Amniotic epithelial cell (primary cell): ENCODE measurements at places on chromosomes 5 and 9.

- DNase-seq = peak; percentile 53
Measured at GRCh38 chr9:110828264-110828663, 159.7 kb downstream of the MUSK start.

- no peak for DNase-seq
Measured at GRCh38 chr5:160956051-160956450, 104.0 kb upstream of the ATP10B start.

DNA sequence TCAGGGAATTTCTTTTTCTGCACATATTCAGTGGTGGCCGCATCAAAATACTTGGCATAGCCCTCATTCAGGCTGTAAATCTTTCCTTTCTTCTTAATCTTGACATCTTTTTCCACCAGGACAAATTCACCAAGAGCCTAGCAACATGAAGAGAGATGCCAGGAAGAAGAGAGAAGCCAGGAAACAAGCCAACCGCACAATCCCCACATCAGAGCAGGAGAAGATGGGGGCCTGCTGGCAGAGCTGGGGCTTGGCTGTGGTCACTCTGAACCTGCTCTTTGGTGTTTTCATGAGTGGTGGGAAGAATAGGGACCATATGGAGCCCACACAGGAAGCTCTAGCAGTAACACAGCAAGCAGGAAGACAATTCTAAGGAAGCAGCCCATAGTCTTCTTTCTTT, 12.4 kb downstream of the PCAT7 start:
- no peak for DNase-seq

GRCh38 chr5:119706049-119706448, 76.7 kb downstream of the FAM170A start:
- DNase-seq = no peak

- DNase-seq = no peak
Measured at GRCh38 chr5:5066276-5067186, 73.6 kb upstream of the ADAMTS16 start.

- no peak for DNase-seq
Measured at GRCh38 chr5:102418531-102418930, 80.3 kb downstream of the SLCO6A1 start.

DNA sequence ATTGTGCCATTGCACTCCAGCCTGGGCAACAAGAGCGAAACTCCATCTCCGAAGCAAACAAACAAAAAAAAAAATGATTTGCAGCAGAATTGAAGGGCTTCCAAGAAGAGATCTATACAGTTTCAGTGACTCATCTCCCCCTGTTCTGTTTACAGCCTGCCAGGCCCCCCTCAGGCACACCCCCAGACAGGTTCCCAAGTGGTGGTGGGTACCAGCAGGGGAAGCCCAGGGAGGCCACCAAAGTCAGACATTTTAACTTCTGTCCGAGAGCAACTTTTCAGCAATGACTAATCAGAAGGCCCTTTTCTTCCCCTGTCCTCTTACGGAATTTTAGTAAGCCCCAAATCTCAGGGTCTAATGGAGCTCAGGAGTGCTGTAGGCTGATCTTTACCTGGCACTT, 98.7 kb downstream of the PAX5 start:
- DNase-seq = no peak

DNA sequence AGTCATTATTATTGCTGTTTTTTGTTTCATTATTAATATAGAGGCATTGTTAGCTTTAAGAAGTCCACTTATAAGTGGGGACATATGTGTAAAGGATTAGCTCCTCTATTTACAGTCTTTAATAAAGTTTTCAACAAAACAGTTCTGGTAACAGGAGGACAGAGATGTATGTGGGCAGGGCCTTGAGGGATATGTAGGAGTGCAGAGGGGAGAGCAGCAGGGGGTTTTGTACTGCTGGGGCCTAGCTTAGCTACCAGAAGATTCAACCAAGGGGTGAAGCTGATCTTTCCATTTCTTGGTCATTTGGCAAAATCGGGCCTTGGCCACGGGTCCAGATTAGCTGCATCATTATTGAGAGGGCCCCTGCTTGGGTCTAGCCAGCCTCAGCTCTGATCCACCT, 89.9 kb downstream of the PPARGC1B start:
- DNase-seq = no peak

GRCh38 chr5:45750574-45750973, 54.4 kb upstream of the HCN1 start:
- DNase-seq = no peak

- peak; percentile 19 for DNase-seq
Measured at GRCh38 chr9:125190361-125190801, 778 bp upstream of the PPP6C start.

DNA sequence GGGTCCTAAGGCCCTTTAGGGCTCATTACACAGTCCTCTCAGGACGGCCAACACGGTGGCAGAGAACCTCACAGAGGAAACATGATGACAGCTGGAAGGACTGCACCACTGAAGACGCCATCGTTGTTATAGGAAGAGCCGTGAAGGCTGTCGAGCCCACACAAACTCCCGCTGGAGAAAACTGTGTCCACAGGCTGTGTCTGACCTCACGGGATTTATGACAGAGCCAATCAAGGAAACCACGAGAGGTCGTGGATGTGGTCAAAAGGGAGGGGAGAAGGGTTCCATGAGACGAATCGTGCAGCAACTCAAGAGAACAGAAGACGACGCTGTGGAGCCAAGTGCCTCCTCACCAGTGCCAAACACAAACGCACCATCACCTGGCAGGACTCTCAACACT, 12.2 kb downstream of the QSOX2 start:
- DNase-seq = no peak

GRCh38 chr9:81559197-81559596, 130.2 kb downstream of the TLE1 start:
- no peak for DNase-seq

- no peak for DNase-seq
Measured at GRCh38 chr5:4044881-4045280, 449.2 kb downstream of the IRX1 start.

DNA sequence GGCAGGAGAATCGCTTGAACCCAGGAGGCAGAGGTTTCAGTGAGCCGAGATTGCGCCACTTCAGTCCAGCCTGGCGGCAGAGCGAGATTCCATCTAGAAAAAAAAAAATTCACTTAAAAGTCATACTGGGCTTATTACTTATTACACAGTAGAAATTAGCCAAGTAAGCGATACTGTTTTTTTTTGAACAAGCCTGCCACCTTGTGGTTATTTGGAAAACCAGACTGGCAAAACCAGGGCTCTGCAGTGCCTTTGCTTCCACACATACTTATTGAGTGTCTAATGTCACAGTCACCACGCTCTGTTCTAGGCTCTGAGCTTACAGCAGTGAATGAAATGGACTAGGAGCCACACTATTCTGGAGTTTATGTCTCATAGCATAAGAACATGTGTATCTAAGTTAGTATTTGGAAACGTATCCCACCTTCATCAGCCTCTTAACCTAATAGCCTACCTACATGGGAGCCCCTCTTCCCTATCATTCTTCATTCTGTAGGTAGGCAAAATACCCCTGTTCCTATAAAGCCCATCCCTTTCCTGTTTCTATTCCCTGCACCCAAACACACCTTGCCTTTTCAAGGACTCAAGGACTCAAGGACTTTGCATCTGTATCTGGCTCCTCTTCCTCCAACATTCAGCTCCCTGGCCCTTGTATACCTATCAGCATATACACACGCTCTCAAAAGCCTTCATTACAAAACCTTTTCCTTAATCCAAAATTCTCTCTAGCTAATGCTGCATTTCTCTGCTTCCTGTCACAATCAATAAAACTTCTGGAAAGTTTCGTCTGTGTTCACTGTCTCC, 13.9 kb upstream of the BASP1 start:
- DNase-seq = peak; percentile 82

- DNase-seq = peak; percentile 52
Measured at GRCh38 chr5:32589942-32590869, 4.8 kb downstream of the SUB1 start.

DNA sequence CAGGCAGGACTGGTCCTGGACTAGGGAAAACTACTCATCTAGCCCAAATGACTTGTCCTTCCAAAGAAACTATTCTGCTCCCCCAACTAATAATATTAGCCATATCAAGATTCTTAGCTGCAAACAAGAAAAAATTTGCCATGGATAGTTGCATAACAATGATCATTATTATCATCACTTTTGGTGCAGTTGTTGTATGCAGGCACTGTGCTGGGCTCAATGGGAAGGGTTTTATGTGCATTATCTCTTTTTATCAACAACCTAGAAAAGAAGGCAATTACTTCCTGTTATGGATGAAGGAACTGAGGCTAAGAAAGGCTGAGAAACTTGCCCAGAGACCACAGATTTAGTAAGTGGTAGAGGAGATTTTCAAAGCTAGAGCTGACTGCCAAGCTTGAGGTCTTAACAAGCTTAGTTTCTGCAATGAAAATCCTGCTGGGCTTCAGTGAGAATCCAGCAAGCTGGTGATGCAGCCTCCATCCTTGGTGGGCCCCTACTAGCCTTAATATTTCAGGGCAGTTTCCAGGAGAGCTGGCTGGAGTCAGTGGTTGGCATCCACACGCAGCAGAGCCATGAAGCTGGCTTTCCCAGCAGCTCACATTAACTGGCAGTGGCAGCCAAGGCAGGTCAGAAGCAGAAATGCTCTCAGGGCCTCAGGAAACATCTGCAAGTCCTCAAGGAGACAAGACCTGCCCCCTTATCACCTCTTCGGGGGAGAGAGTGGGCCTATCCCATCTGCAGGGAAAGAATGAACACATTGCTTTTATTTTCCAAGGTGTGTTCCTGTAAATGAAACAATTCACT, 20.5 kb upstream of the MEGF9 start:
- no peak for DNase-seq

- no peak for DNase-seq
Measured at GRCh38 chr9:125820100-125820804, 73.1 kb downstream of the PBX3 start.

DNA sequence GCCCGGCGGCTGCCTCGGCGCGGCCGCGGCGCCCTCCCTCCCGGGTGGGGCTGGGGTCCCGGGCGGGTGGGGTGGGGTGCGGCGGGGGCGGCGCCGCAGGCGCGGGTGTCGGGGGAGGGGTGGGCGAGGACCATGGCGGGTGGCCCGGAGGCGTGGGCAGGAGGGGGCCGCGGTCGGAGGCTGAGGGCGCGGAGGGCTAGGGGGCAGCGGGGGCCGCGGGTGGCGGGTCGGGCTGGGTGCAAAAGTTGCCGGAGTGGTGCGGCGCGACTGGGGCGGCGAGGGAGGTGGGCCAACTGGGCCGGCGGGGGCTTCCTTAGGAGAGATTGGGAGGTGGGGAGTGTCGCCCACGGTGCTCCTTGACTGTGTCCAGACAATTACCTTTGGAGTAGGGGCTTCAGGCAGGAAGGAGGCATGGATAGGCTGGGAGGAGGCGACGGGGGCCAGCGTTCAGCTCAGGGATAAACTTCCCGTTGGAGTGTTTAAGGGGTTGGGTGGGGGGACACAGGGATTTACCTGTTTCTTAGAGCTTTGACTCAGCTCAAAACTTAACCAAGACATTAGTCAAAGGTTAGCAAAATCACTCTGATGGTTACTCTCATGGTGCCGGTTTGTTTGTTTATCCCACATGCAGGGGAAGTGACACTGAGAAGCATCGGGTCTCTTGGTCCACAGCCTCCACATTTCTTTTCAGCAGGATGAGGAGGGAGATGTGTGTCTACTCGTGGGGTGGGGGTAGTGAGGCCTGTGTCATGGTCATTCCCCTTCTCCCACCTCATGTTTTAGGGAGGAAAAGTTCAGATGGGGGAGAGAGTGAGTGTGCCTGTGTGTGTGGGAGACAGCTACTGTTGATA, 859 bp downstream of the CSNK1G3 start:
- peak; percentile 64 for DNase-seq

DNA sequence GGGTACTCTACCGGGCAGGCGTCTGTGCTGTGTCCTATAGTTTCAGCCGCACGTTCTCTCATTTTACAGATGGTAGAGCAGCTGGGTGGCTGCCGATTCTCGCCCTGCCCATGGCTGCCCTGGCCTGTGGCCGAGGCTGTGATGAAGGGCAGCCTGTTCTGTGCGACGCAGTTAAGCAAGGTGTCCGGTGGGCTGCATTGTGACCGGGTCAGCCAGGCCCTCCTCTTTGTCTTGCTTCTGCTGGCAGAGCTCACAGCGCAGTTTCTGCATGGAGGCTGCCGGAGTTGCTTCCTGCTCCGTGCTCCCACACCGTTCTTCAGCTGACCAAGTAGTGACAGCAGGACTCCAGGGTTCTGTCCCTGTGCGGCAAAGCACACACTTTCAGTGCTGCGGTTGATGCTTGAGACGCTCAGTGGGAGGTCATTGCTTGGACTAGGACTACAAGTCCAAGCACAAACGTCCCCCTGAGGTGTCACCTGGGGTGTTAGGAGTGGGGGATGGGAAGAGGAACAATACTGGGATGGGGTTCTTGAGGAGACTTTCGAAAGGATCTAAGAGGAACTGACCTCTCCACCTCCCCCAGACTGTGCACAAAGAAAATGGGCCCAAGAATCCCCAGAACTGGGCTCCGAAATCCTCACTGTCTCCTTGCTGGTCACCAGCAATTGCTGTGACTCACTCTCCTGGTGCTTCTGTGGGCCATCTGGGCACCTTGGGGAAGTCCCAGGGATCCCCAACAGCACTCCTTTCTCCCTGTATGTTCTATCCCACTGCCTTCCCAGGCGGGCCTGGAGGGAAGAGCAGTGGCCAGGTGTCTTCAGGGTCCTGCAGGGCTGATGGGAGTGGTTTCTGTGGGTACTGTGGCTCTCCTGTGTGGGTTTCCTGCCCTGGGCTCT, 58.2 kb downstream of the GADD45G start:
- no peak for DNase-seq

GRCh38 chr9:123812984-123813383, 116.9 kb downstream of the DENND1A start:
- no peak for DNase-seq

DNA sequence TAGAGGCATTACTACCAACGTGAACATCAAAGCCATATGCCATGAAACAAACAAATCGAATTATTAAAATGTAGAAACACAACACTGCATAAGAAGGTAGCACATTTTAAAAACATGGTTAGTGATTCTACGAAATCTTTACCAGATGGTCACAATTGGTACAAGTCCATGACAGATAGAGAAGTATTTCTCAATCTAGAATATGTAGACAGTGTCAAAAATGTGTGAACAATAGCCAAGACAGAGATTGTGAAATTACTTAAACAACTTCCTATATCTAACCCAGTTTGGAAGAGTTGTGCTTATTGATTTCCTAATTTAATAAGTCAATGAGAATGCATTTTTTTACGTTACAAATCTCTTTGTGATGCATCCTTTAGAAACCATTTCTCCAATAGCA, 1121.6 kb downstream of the MAT2B start:
- no peak for DNase-seq

DNA sequence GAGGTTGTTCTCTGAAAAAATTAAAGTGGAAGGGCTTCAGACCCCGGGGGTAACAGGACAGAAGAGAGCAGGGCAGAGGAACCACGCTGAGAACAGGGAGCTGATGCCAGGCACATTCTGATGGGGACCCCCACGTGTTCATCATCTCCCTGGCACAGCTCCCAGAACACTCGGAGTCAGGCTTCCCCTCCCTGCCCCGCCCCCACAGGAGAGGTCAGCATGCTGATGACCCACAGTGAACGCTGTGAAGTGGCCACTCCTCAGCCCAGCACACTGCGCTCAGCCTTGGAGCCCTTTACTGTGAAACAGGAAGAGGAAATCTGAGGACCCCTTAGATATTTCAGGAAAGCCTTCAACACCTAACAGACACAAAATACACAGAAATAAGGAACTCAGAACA, 16.4 kb downstream of the RETREG1 start:
- peak; percentile 66 for DNase-seq
